Activated T-cell treated with anti-CD3 and anti-CD28 coated beads, Interleukin-2, amount 50 U/mL, for 4 hours (primary cell): ENCODE measurements at places on chromosomes 4 and X. TPM values are rescaled to one million over a fixed set of nuclear protein-coding genes. Genes with fewer than 3 reads are reported as not detected.

DNA sequence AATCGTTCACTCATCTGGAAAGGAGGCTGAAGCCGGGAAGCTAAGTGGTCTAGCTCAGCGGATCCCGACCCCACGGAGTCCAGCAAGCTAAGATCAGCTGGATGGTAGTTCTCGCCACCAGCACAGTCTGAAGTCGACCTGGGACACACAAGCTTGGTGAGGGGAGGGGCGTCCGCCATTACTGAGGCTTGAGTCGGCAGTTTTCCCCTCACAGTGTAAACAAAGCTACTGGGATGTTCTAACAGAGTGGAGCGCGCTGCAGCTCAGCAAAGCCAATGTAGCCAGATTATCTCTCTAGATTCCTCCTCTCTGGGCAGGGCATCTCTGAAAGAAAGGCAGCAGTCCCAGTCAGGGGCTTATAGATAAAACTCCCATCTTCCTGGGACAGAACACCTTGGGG is 555.4 kb downstream of the BCOR start:
- DNase-seq = no peak

- DNase-seq = no peak
Measured at GRCh38 chr4:102143433-102143832, 201.8 kb downstream of the SLC39A8 start.

DNA sequence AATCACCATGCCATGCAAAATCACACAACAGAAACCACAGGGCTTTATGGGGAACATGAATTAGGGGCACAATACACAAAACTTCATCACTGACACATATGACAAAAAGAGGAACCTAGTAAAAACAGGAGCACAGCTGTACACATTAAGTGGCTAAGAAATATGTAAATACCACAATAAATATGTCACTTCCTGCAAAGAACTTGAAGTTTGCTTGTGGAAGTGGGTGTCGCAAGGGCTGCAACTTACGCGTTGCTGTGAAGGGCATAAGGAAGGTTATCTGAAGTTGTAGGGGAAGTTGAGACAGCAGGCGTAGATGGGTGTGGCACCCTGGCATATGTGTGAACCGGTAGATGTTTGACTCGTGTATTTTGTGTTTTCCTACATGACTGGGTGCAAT is 42.4 kb downstream of the CLCN4 start:
- no peak for DNase-seq

GRCh38 chr4:148376151-148376550 is 66.1 kb downstream of the NR3C2 start:
- no peak for DNase-seq

- DNase-seq = no peak
Measured at GRCh38 chr4:147378780-147379179, 102.1 kb upstream of the EDNRA start.

SLIT2 gene
- total RNA-seq = not detected

- no peak for DNase-seq
Measured at GRCh38 chrX:43813319-43813718, 68.9 kb downstream of the MAOB start.

DACH2 gene
- total RNA-seq = not detected

DNA sequence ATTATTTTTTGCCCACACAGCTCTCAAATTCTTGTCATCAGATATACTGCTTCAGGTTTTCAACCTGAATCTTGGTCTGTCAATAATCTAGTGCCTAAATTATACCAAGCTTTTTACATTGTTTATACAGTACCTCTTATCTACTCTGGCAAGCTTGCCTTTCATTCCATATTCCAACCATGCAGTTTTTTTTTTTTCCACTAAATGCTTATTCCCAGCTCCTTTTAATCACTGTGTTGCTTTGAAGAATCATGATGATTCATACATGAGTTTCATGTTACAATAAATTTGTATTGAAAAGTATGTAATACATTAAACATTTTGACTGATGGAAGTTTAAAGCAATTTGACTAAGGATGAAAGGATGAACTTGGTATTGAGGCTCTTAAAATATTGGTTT is 949.0 kb downstream of the CCSER1 start:
- no peak for DNase-seq

OPRPN gene
- total RNA-seq = not detected
